Stimulated activated CD4-positive, alpha-beta T cell treated with anti-CD3 and anti-CD28 coated beads, TNF-alpha, amount 100 ng/mL, for 1 hour (primary cell): ENCODE measurements at places on chromosomes 4 and X.

DNA sequence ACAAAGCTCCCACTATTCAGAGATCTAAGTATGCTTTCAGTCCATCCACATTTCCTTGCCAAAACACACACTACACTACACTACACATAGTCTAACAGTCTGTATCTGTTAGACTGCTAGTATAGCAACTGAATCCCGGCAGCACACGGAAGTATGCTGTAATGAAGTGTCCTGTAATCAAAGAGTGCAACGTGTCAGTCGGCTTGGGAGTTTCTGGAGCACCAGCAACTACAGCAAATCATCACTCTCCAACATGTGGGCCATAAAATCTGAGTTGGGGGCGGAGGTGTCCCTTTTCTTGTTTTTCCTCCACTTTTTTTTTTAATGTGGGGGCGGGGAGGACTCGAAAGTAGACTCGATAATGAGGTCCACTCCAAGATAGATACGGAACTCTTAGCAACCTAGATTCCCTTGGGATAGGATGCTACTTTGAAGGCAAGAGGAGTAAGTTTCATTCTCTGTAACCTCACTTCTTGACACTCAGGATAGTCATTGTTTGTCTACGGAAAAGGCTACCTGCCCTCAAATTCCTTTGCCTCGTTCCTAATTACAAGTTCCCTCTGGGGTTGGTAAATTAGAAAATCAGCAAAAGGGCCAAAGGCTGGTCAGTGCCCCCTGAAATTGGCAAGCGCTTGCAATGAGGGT is 722 bp downstream of the SLC10A7 start:
- DNase-seq = no peak

DNA sequence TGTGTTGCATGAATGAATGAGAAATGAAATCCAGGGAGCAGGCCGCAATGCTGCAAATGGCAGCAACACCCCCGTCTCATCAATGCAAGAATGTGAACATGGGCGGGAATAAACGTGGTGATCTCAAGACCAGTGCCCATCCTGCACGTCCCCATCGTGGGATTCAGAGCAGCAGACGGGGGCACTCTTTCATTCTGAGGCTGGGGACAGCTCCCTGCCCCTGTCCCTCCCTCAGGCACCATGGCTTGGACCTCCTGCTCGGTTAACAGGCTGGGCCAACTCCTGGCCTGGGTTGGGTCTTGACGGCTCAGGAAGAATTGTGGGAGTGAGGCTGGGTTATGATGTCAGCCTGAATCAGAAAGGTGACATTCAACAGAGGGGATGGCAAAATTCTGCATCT is 78.9 kb downstream of the NSUN7 start:
- DNase-seq = no peak

GRCh38 chr4:162499478-162499877 is 335.7 kb upstream of the FSTL5 start:
- no peak for DNase-seq

GRCh38 chr4:172947594-172947993 is 221.0 kb upstream of the GALNT7 start:
- DNase-seq = no peak

DNA sequence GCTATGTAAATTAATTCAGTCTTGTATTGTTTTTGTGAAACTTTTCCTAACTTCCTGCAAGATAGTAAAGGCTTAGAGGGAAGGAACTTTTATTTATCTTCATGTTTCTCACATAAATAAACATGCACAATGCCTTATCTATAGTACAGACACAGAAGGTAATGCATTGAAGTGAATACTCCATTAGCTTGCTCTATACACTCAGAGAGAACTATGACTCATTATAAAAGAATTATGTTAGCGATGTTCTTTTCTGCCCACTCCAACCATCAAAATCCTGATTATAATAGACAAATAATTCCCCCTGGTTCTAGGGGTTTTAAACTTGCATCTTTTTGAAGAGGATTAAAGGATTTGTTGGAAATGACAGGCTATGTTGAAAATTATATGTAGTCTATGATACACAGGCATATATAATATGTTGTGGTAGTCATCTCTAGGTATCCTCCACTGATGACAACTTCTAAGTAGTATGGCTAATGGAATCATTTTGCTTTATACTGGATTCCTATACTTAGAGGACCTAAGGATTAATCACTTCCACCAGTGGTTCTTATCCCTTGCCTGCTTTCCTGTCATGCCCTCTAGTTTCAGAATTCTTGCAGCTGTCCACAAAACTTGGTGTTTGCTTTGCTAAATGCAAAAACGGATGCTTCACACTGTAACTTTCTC is 115.7 kb downstream of the NDST4 start:
- DNase-seq = no peak

GRCh38 chr4:30962939-30963338 is 242.8 kb downstream of the PCDH7 start:
- DNase-seq = no peak

DNA sequence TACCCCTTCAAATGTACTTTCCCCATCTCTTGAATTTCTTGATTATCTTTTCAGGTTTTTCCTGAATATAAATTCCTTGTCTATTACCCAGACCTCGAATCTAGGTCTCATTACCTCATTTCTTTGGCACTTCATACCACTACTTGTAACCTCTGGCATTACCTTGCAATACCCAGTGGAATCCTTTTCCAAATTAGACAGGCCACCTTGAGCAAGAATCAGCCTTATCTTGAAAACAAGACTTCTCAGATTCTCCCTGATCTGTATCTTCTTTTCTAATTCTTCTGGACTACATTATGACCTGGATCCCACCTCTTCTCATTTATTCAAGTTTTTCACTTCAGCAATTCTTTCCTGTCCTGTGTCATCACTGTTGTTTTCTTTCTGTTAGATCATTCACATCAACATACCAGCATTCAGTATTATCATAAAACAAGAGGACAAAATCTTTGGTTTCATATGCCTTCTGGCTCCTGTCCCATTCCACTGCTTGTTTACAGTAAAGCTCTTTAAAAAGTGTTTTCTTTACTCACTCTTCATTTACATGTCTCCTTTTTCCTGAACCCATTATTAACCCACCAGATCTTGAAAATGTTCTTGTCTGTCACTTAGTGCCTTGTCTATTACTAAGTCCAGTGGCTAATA is 275.6 kb upstream of the HS3ST1 start:
- DNase-seq = no peak

DNA sequence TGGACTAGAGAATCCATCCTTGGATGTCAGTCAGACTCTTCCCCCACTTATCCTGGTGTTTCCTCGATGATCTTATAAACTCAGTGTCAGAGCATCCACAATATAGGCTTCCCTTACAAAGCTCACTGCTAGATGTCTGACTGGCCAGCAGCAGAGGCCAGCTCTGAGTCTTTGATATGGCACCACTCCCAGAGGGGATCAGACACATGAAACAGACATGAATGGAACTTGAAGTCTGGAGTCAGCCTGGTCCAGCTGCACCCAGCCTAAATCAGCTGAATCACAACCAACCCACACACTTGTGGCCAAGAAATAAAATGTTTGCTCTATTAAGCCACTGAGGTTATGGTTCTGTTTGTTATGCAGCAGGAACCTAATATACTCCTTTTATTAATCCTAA is 129.6 kb upstream of the MED14 start:
- no peak for DNase-seq

DNA sequence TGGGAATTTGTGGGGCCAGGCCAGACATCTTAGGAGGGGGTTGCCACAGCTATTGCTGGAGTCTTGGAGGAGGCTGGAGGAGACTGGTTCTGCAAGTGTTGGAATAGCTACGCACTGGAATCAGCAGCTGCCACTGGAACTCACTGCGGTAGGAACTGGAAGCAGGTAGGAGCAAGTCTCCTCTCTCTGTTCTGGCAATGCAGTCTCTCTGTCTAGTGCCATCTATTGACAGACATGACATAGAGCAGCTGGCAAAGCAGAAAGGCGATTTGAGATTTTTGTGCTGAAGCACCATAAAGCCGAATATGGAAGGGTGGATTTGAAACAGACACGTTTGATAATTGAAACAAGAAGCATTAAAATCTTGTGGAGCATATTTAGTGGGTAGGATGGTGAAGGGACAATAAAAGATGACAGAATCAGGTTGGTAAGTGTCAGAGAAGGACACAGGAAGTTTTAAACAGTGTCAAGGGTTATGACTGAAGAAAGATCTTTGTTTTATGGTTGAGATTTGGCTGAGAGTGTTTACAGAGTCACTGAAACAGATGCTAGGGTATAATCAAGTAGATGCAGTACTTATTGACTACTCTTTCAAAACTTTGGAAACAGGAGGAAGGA is 23.5 kb upstream of the SYNPO2 start:
- no peak for DNase-seq

DNA sequence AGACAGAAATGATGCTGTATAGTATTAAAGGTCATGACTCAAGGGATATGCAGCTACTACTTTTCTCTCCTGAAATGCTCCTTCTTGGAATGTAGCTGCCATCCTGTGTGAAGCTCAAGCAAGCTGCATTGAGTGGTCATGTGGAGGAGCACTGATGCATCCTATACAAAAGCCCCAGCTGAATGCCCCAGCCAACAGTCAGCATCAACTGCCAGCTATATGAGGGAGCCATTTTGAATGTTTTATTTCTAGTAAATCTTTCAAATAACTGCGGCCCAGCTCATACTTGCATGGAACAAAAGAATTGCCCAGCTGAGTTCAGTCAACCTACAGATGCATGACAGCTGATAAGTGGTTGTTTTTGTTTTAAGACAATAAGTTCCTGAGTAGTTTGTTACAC is 165.0 kb upstream of the GEMIN8 start:
- DNase-seq = no peak

DNA sequence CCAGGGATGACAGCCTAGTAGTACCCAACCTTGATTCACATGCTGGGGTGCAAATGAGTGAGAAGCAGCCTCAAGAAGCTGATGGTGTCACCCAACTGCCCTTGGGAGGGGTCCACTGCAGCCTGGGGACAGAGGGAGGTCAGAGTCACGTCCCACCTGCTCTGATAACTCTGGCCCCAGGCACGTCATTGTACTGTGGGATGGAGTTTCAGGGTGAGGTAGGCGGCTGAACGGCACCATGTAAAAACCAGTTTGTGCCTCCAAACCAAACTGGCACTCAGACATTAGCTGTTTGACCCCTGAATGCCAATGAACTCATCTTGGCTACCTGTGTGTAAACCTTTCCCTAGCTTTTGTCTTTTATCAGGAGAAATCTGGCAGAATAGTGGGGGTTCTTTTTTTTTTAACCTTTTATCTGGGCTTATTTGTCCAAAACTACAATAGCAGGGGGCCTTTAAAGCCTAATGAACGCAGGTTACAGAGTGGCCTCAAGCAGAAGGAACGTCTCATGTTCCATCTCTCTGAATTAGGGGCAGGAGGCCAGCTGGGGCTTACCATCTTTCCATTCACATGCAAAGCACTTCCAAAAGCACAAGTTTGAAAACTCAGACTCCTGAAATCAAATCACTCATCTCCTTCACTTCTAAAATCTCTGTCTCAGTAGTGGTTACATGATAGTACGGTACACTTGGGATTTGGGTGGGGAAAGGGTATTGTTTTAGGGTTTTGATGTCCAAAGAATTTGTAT is 89.4 kb downstream of the IRF2 start:
- DNase-seq = no peak

DNA sequence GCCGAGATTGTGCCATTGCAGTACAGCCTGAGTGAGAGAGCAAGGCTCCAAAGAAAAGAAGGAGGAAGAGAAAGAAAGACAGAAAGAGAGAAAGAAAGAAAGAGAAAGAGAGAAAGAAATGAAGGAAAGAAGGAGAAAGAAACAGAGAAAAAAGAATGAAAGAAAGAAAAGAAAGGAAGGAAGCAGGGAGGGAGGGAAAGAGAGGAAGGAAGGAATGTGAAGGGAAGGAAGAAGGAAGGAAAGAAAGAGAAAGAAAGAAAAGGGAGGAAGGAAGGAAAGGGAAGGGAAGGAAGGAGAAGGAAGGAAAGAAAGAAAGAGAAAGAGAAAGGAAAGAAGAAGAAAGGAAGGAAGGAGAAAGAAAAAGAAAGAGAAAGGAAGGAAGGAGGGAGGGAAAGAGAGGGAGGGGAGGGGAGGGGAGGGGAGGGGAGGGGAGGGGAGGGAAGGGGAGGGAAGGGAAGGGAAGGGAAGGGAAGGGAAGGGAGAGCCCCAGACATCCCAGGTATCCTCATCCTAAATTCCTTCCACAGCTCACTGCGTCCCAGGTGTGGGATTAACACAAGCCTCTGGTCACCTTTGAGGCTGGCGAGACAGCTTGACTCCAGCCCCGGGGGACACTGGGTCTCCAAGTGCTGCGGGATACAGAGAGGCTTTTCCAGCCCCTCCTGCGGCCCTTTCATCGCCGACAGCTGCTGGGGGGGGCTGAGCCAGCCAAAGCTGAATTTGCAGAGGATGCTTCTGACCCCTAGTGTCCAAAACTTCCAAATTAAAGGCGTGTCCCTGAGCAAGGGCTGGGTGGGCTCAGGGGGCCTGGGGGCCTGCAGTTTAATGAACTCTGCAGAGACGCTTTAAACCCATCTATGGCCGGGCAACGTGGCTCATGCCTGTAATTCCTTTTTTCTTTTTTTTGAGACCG is 24.2 kb upstream of the CSF2RA start:
- no peak for DNase-seq

DNA sequence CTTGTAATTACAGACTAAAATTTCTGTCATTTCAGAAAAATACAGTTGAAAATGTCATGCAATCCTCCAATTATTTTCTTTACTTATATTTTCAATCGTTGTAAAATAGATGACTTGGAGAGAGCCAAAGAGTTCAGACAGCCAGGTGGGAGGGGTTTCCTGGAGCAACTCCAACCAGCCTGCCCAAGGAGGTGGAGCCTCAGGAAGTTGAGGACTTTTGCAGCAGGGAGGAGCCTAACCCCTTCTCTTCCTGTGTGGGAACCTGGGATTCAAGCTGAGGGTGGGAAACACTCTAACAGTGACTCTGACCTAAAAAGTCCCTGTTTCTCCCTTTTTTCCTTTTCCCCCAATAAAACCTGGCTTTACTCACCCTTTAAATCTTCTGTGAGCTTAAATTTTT is 72.2 kb upstream of the GABRG1 start:
- no peak for DNase-seq

GRCh38 chr4:128856246-128856645 is 46.7 kb downstream of the JADE1 start:
- DNase-seq = no peak

DNA sequence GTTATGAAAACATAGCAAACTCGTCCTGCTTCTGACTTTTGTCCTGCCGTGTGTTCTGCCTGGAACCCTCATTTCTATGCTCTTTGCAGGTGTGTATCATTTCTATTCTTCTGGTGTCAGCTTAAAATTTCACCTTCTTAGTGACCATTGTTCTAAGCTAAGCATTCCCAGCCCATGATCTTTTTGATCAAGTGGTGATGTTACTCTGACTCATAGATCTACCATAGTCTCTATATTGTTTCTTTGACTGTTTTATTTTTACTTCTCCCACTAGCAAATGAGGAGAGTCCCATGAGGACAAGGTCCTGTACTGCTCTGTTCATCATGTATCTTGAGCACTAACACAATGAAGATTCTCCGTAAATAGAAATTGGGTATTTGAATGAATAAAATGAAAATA is 14.1 kb upstream of the CXCL6 start:
- no peak for DNase-seq

- DNase-seq = no peak
These were observed 72.0 kb upstream of the MAGEB16 start for GRCh38 chrX:35726176-35726575.
